ENCODE measurements at places on chromosomes 1 and 21.

DNA sequence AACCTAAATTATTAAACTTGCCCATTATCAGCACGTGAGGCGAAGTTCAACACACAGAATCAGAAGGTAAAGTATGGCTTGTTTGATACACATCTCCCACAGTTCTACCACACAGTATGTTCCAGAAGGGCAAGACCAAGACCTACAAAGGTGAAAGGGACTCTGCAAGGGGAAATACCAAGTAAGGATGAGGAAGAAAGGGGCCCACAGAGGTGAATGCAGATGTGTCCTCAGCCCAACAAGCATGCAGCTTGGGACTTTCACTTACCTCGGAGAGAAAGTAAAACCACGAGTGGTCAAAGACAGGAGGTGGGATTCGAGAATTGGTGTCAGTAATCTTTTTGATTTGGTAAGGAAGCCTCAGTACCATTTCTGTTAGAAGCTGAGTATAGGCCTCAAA lies 85.8 kb downstream of the UBR4 start:
- DNase-seq, result no peak

GRCh38 chr1:62439652-62440371 lies 3.0 kb downstream of the USP1 start:
- no peak for DNase-seq

GRCh38 chr1:17744666-17745478 lies 10.3 kb upstream of the ACTL8 start:
- DNase-seq, result no peak

GRCh38 chr1:30414086-30414850 lies 309.1 kb downstream of the MATN1 start:
- DNase-seq, result no peak

DNA sequence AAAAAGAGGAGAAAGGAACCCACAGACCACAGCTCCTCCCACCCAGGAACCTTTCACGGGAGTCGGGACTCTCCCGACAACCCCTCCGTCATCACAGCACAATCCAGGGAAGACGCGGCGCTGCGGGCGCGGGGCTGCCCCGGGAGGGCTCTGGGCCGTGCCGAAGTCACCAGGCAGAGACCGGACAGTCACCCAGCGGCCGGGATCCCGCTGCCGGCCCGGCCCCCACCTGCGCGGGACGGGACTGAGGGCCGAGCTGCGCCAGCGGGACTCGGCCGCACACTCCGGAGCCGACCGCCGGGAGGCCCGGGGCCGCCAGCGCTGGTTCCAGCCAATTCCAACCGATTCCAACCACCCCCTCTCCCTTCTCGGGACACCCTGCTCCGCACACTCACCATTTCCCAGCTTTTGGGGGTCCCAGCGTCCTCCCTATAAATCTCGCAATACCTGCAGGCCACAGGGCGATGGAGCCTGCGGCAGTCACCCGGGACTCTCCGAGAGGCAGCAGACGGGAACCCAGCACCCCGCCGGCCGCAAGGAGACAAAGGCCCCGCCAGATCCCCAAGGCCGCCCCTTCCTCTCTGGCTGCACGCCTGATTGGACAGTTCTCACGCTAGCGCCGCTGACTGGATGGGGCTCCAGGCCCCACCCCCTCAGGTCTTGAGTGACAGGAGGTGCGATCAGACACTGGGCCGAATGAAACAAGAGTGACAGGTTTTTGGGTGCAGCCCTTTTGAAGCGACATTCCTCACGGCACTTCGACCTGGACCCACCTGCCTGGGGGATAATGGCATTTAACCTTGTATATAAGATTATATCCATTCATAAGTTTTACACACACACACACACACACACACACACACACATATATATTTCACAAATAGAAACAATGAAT lies at the start of gene ZNF695:
TSS of gene ZNF695 (minus strand) at position 547 of the 895 bp plus-strand sequence. CDS start at position 398, 149 bp downstream.
- DNase-seq, result peak; percentile 93

GRCh38 chr1:230976825-230977747 lies 1.6 kb downstream of the TTC13 start:
- DNase-seq, result no peak

GRCh38 chr1:116159177-116159576 lies 48.0 kb downstream of the MAB21L3 start:
- DNase-seq, result no peak
